Activated naive CD4-positive, alpha-beta T cell treated with anti-CD3 and anti-CD28 coated beads for 36 hours (primary cell): ENCODE measurements at places on chromosomes 3 and 15. TPM values are rescaled to one million over a fixed set of nuclear protein-coding genes. Genes with fewer than 3 reads are reported as not detected.

DNA sequence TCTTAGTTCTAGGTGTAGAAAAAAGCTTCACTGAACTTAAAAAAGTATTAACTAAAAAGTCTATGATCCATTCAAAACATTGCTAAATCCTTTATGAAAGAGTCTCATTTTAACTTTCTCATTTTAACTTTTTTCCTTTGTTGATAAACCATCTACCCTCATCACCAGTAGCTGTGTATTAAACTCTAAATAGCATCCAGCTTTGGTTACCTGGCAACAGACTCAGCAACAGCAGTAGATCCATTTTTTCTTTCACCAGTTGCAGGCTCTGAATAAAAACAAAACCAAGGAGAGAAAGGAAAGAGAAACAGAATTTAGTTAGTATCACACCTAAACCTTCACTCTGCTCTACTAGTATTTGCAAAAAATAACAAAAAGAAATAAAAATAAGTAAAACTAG, 51.6 kb downstream of the TP53BP1 start:
- DNase-seq = peak; percentile 49

The SPG11 gene
- 96.4 TPM for total RNA-seq

- DNase-seq = no peak
Observed at GRCh38 chr3:158261371-158261991, 151.6 kb downstream of the RSRC1 start.

- no peak for DNase-seq
Observed at GRCh38 chr3:154304936-154305335, 19.4 kb downstream of the DHX36 start.

- peak; percentile 12 for DNase-seq
Observed at GRCh38 chr3:126081618-126082361, 2.1 kb downstream of the SLC41A3 start.

The RTP3 gene
- not detected for total RNA-seq

DNA sequence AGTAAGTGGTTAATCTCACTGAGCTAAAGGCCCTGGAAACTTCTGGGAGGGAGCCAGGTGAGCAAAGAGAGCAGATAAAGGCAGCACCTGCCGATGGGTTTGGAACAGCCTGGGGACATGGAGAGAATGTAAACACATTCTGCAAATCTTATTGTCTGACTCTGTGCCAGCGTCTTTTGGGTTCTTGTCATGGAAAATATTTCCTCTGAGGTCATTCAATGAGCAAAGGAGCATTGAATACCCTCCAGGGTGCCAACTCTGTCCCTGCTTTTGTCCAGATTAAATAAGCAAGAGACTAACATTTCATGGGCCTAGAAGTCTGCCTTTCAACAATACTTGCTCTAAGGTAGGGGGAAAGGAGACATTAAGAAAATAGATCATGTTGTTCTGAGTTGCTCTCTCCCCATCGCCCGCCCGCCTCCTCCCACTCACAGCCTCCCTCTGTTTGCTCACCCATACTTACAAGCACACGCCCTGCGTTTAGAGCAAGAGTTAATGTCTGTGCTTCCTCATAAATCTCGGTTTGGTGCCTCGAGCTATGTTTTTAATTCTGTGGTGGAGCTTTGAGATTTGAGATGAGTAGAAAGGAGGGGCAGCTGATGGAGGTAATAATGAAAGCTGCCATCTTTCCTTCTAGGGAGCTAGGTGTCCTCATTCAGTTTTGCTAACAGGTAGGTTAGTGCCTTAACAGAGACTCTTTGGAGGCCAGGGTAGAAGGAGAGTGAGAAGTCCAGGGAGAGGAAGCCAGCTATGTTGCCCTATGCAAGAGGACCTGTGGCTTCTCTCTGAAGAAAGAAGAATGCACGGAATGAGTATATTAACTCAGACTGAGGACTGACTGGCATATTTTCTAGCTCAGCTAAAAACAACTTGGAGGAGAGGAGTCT, 132.9 kb downstream of the TPRG1 start:
- DNase-seq = peak; percentile 59

DNA sequence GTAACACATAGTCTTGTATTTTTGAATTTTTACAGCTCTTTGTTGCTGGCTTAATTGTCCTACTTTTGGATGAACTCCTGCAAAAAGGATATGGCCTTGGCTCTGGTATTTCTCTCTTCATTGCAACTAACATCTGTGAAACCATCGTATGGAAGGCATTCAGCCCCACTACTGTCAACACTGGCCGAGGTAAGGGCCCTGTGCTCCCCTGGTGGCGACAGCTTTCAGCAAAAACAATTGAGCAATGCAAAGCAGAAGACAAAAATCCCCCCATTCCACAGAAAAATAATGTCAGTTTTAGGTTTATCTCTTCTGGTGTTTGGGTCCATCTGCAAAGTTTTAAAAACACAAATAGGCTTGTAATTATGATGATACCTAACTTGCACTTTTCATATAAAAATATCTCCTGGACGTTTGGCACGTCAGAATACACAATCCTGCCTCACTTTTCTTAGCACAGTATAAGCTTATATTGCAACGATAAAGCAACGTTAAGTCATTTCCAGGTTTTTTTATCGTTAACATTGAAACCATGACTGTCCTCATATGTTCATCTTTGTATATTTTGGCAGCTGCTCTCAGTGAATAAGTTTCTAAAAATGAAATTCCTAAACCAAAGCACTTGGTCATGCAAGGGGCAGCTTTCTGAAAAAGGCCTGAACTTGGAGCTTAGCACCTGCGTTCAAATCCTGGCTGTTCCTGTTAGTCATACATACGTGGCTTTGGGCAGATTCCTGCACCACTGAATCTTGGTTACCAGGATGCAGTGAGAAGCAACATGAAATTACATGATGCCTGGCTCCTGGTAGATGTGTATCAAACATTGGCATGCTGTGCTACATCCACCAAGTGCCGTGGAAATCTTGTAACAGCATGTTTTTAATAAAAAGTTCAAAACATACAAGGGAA, 8.5 kb downstream of the SEC61A1 start:
- DNase-seq = no peak

The LYZL4 gene
- total RNA-seq = not detected

The HTR3E gene
- total RNA-seq = not detected

DNA sequence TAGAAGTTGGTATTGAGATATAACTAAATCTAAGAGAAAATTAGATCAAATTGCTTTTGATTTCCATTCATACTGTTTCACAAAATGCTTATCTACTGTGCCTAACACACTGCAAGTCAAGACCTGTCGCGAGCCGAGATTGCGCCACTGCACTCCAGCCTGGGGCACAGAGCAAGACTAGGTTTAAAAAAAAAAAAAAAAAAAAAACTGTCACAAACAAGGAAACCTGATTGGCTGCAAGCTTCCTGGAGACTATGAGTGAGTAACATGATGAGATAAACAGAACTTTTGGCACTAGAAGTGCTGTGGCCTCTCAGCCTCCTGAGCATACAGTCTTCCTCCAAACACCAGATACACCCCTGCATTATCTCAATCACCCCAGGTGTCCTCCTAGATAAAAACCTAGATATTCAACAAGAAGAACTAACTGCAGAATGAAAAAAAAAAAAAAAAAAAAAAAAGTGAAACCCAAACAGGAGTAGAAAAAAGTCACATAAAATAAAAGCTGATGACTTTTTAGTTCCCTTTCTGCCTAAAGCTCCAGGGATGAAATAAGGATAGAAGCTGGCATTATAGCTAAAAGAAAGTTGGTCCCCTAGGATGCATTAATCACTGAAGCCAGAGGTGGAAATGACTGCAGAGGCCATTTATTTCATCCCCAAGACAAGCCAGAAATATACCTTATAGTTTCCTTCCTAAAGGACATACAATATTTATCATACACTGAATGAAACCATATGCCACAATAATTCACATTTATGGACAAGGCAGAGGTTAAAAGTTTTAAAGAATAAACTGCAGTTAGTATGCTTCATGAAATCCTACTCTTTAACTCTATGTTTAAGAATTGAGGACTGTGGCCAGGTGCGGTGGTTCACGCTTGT, 82.4 kb downstream of the P3H2 start:
- no peak for DNase-seq

DNA sequence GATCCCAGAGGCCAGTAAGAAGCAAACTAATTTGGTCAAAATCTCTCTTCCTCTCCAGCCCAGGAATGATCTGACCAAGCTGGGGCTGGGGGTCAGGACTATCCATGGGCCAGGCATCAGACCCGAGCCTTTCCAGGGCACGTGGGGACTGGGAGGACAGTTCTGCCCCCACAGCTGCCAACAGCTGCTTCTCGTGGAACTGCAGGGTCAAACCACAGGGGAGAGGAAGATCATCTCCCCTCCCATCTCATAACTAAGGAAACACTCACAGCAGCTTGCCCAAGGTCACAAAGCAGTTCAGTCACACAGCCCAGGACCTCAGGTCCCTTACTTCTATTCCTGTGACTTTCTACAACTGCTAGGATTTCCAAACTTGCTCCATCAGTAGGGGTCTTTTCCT, 47.1 kb downstream of the DAPK2 start:
- no peak for DNase-seq

GRCh38 chr3:25938566-25939325, 148.9 kb downstream of the OXSM start:
- DNase-seq = no peak

The ABHD2 gene
- total RNA-seq = 64.9 TPM

DNA sequence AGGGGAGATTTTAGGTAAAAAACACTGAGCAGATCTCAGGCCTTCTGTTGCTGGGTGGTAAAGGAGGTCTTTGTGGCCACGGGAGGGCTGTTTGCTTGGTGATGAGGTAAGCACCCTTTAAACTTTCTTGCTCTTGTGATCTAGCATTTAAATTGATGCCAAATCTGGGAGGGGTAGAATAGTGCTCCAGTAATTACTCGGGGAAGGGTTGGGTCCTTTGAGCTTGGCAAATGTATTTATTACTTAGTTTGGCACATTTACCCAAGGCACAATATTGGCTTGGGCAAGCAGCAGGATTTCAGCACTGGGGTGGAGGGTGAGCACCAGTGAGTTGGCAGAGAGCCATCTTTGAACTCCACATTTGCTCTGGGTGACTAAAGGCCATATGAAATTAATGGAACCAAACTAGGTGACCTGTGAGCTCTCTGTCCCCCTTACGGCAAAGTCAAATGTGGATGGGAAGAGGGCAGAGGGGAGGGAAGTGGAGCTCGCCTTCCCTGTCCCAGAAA, 185.9 kb upstream of the ONECUT1 start:
- DNase-seq = no peak

The GPR156 gene
- not detected for total RNA-seq

The OSBPL10 gene
- 6.1 TPM for total RNA-seq

The PRSS50 gene
- total RNA-seq = not detected

The C3orf20 gene
- total RNA-seq = 0.12 TPM

The GPR160 gene
- 10.3 TPM for total RNA-seq

The ENTPD3 gene
- not detected for total RNA-seq

DNA sequence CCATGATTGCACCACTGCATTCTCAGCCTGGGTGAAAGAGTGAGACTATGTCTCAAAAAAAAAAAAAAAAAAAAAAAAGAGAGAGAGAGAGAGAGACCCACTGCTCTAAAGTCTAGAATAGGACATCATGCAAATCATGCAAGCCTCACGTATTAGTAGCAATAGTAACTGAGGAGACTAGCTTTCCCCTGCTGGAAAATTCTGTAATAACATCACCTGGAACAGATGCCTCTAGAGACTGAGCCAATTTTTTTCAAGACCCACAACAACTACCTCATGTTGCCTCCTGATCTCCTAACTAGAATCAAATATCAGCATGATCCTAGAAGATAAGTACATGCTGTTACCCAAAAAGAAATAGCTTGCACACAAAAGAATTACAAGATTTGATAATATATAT, 461.9 kb downstream of the AGBL1 start:
- no peak for DNase-seq

GRCh38 chr3:194705761-194706160, 20.1 kb downstream of the FAM43A start:
- DNase-seq = no peak

DNA sequence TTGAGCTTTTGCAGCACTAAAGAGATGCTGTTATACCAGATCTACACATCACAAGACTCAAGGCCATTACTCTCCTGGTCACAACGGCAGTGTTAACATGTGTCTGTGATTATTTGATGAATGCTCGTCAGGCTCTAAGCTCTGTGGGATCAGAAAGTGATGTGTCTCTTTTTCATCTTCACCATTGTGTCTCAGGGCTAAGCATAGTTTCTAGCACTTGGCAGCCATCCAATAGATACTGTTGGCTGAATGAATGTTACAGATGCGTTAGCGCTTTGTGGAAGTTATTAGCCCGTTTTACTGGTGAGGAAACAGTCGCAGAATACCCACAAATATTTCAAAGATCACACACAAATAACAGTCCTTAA, 1.2 kb upstream of the FAM81A start:
- DNase-seq = no peak

DNA sequence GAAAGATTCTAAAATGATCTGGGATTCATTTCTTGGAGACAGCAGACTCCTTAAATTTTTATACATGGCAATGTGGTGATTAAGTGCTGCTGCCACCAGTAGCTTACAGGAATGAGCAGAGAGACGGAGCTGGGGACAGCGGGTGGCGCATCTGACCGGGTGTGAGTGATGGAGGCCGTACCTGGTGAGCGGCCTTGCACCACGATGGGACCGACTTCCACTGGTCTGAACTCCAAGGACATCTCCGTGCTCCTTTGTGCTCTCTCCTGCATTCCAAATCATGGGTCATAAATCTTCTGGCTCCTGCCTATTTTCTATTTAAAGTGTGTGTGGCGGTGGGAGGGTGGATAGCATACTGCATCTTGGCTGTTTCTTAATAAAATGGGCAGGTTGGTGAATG, 262.6 kb downstream of the ABHD5 start:
- DNase-seq = no peak

The RETNLB gene
- not detected for total RNA-seq

GRCh38 chr15:74873756-74874424, 725 bp upstream of the SCAMP2 start:
- DNase-seq = peak; percentile 29

- DNase-seq = no peak
Observed at GRCh38 chr3:40308725-40309417, 636 bp upstream of the EIF1B start.

The SH2D7 gene
- total RNA-seq = not detected

The SPTSSB gene
- total RNA-seq = not detected

DNA sequence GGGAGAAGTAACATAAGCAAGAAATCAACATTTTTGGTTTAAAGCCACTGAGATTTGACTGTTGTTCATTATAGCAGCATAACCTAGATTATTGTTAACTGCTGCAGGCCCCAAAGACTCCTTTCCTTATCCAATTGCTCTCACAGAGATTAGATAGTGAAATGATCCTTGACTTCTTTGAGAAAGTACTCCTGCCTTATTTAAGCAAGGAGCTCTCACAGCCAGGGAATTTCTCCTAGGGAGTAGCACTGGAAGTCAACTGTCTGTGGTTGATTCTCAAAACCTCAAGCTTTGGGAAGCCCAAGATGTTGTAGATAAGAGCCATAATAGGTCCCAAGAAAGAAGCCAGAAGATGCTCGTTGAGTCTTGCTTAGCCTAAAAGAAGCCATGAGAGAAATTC, 151.8 kb upstream of the TSC22D2 start:
- DNase-seq = no peak

DNA sequence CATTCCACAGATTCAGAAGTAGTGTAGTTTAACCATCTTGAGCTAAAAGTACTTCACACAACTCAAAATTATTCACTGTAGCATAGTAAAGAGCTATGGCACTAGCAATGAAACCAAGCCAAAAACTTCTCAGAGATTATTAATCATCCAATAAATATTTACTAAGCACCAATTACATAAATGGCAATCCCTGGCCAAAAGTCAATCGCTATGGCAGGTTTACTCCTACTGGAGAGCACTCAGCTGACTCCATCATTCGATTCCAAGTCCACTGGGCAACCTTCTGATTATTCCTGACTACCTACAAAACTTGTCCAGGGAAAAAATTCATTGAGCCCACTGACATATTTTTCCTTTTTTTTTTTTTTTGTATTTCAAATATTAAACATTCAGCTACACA, 23.9 kb downstream of the ATP13A3 start:
- no peak for DNase-seq

GRCh38 chr3:109963831-109964230, 626.5 kb upstream of the DPPA4 start:
- no peak for DNase-seq
